ENCODE measurements at places on chromosomes 2 and 18.

DNA sequence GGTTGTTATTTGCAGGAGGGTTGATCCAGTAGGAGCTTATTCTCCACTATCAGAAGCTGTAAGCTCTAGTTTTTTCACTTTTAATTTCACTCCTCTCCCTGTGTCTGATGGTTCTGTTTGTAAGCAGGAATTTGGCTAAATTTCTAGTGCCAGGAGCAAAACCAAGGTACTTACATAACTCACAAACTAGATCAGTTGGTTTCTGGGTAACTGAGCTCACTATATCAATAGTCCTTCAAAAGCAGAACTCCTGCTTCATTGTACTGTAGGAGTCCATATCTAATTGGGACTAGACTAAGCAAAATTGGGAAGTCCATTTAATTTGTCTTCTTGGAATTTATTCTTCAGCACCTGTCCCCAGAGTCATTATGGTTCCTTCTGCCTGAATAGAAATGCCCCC, 20.1 kb upstream of the RAX start:
- no peak for DNase-seq

DNA sequence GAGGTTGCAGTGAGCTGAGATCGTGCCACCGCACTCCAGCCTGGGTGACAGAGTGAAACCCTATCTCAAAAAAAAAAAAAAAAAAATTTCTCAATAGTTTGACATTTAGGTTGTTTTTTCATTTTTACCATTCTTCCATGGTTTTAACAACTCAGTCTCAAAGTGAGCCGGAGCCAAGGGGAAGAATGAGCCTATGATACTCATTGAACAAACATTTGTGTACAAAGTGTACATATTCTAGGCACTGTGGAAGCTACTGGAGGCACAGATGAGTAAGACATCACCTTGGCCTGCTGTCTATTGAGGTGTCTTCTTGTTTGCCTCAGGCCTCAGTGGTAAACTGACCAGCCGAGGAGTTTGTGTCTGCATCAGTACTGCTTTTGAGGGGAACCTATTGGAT, 21.9 kb downstream of the CENPO start:
- DNase-seq, result no peak

GRCh38 chr2:233433794-233434193, 79.5 kb downstream of the DGKD start:
- DNase-seq, result no peak

DNA sequence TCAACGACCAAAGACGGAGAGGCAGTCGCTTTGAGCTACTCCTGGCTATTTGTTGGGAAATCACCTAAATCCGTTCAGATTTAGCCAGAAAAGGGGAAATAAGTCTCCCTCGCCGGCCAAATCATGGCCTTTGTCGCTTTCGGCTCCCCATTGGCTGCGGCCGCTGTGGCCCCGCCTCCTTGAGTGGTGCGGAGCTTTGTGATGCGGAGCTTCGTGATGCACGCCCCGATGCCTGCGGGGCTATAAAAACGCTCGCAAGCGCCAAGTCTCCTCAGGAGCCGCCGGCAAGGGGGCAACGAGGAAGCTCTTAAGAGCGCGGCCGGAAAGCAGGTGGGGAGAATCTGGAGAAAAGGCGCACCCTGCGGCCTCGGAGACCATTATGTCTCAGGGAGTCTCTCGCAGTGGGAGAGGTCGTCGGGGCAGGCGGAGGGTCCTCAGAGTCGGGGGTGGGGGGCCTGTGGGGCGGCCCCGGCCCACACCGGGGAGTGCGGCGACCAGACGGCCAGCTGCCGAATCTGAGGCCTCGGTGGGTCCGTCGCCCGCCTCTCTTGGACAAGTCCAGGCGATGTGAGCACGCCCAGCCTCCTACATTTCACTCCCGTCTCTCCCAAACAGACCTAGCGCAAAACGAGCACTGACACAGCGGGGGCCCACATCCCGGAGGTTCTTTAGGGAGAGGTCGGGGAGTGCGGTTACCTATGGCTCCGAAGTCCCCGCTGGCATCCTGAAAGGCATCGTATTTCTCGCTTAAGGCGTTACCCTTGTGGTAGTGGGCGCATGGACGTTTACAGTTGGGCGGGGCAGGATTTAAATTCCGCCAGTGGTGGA, at the start of gene CABYR:
CABYR (plus strand) TSS at position 274 of the 828 bp plus-strand sequence. CDS start 4,053 bp downstream, outside the sequence.
- DNase-seq, result peak; percentile 36

DNA sequence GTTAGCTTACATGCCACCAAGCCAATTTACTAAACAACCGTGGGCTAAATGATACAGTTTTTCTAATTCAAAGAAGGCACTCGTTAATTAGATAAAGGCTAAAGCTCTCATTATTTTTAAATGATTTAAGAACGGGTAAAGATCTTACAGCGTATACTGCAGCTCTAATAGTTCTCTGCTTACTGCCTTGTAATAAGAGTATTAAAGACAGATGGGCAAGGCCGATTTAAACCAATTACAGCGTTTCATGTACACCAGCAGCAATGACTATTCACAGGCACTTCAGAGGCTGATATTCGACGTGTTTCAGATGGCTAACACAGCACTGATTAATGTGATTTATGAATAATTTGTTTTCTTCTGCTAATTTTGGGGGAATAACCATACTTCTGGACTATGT, 259.3 kb downstream of the ZNF407 start:
- DNase-seq, result no peak

- DNase-seq, result no peak
Observed at GRCh38 chr18:45940724-45941123, 26.4 kb downstream of the EPG5 start.

DNA sequence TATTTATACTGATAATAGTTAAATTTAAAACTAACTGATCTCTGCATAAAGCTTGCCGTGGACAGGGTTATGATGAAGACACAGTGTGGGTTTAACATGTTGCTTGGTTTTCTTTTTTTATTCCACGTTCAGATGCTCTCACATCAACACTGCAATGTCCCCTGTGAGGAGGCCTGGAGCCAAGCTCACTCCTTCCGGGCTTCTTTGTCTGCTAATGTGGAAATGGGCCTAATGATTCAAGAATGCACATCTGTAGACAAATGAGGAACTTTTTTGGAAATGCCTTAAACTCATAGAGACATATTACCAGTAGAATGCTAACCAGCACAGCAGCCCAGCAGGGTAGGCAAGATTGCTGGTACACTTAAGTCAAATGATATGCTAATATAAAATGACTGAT, 208.0 kb downstream of the GALR1 start:
- no peak for DNase-seq

GRCh38 chr2:240434728-240435456, 571 bp upstream of the GPC1 start:
- no peak for DNase-seq

- no peak for DNase-seq
Observed at GRCh38 chr2:109594246-109594885, 19.4 kb downstream of the SEPTIN10 start.

DNA sequence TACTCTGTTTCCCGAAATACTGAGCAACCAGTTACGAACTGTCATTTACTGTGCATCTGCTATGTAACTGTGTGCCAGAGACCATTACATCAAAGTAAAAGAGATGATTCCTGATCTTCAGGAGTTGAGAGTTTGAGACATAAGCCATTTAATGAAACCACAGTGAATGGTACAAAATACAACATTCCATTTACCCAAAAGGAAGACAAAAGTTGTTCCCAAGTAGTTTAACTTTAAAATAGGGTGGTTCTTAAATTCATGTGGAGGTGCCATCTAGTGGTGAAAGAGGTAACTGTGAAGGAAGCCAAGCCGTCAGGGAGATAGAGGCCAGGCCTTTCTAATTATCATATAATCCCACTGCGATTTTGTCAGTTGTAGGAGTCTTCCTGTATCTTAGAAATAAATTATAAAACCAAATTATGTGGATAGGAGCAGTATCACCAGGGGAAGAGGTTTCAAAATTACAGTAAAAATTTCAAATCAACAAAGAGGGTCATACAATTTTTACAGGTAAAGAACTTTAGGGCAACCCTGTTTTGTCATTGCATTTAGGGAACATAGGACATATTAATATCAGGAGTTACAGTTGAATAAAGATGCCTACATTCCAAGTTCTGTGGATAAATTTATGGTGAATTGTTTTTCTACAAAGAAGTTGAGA, 67.7 kb downstream of the EPAS1 start:
- peak; percentile 24 for DNase-seq

DNA sequence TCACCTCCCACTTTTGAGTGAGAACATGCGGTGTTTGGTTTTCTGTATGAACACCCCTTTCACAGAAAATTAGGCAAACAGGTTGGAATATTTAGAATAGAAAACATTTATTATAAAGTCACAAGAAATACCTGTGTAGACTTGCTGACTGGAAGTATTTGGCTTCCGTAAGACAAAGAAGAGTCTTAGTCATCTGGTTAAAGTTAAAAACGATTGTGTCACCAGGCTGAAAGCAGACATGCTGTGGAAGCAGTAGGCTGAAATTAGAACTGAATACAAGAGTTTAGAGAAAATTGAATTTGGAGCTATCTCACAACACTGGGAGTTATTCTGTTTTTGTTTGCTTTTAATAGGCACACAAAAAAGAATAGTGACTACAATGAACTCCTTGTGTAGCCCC, 16.2 kb upstream of the CLASP1 start:
- no peak for DNase-seq

DNA sequence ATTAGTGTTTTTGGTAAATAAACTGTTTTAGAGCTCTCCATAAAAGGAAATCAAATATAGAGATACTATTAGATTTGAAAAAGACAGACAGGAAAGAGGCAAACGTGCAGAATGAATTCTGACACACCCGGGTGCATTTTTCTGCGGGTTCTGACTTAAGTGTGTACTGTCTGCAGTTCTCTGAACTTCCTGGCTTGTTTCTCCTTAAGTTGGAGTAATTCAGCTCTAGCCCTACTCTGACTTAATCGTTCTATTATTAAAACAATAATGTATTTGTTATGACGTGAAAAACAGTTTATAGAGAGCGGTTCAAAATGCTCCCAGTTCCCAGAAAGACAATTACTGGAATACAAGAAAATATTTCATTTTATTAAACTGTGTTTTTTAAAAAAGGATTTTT, 305.9 kb downstream of the ARHGAP15 start:
- no peak for DNase-seq

GRCh38 chr18:26103579-26103978, 13.2 kb upstream of the SS18 start:
- DNase-seq, result no peak

GRCh38 chr2:218859556-218859987, at the start of gene WNT6:
TSS of gene WNT6 (plus strand) at chr2:218859805. CDS start at chr2:218860038, 233 bp downstream.
- DNase-seq, result no peak

GRCh38 chr2:42954227-42954962, 162.0 kb upstream of the HAAO start:
- DNase-seq, result no peak

GRCh38 chr2:106878206-106878605, 7.8 kb downstream of the ST6GAL2 start:
- DNase-seq, result no peak

DNA sequence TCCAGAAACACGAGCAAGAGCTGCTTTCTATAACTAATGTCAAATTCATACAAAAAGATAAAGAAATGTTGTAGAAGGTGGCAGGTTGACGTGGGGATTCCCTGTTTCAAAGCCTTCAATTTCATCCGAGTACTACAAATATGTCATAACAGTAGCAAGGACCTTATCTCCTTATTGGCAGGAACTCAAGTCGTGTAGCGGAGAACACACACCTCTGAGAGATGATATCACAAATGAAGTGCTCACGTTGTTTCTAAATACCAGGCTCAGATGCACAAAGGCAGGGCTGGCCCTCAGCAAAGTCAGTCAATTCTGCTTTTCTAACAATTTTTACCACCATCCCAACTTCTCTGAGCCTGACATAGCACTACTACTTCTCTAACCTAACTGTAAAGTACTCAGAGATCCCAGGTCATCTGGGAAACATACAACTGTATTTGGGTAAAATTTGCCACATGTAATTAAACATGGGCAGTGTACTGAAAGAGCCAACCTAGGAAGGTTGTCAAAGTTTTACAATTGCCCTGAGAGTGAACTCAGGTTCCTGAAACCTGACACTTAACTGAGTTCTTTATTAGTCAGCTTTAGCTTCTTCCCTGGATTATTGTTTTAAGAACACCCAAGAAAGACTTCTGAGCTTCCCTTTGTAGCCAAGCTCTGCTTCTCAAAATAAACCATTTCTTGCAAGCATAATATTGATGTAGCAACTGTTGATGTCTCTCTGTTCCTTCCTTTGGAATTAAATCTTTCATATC, 813.7 kb upstream of the ACVR2A start:
- DNase-seq, result no peak

DNA sequence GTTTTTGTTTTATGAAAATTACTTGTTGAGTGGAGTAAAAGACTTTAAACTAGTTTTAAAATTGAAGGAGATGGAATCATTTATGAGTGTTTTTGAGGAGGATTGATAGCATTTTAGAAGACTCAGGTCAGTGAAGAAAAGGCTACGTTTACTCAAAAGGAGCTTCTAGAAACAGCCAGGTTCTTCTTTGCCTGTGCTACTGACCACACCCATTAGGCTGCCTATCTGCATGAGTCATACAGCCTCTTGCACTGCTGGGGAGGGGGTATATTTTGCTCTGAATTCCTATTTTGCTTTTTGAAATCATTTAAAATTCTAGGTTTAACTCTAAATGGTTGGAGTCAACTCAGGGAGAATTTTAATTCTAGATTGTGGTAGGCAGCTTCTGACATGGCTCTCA, 22.3 kb downstream of the EFEMP1 start:
- DNase-seq, result no peak

- no peak for DNase-seq
Observed at GRCh38 chr18:45658756-45659155, 43.5 kb downstream of the SLC14A2 start.

GRCh38 chr2:127558911-127559310, 23.4 kb downstream of the MYO7B start:
- DNase-seq, result no peak

- no peak for DNase-seq
Observed at GRCh38 chr2:16303273-16303577, 362.4 kb downstream of the CYRIA start.

DNA sequence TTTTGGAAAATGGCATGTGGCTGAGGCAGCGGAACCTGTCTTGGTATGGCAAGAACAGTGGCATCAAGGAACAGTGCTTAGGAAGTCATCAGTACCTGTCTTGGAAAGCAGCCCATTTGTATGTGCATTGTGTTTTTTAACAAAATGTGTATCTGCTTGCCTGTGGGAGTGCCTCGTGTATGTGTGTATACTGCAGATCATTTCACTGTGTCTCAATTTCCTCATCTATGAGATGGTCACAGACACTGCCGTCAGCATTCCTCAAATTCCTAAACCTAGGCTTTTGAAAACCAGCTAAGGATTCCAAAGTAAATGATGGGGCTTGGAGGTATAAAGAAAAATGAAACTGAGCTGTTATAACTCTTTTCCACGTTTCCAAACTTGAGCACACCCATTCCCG, 441.3 kb downstream of the RND3 start:
- DNase-seq, result no peak

GRCh38 chr2:115443539-115444185, 1001.2 kb downstream of the DPP10 start:
- no peak for DNase-seq

GRCh38 chr2:147374423-147374811, 470.4 kb upstream of the ACVR2A start:
- DNase-seq, result no peak

Measured in pulmonary artery endothelial cell (primary cell).